Stimulated activated CD8-positive, alpha-beta memory T cell treated with anti-CD3 and anti-CD28 coated beads, Interleukin-15, amount 100 ng/mL, for 24 hours (primary cell): ENCODE measurements at places on chromosomes 16 and 17.

DNA sequence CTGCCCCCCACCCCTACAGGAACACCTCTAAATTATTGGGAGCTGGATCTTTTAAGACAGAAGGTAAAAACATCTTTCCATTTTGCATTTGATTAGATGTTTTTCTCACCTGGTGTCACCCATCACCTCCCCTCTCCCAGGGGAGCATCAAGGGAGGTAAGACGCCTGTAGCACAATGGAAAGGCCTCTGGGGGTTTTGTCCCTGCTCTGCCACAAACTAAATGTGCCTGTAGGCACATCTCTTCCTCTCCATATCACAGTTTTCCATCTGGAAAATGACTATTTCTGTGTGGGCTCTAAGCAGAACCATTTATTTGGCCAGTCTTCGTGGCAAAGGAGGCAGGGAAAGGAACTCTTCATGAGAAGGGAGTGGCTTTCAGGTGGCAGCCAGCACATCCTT, 76.6 kb downstream of the GNAO1 start:
- no peak for DNase-seq

- no peak for DNase-seq
Measured at GRCh38 chr16:75193265-75193650, 13.7 kb downstream of the CTRB2 start.

DNA sequence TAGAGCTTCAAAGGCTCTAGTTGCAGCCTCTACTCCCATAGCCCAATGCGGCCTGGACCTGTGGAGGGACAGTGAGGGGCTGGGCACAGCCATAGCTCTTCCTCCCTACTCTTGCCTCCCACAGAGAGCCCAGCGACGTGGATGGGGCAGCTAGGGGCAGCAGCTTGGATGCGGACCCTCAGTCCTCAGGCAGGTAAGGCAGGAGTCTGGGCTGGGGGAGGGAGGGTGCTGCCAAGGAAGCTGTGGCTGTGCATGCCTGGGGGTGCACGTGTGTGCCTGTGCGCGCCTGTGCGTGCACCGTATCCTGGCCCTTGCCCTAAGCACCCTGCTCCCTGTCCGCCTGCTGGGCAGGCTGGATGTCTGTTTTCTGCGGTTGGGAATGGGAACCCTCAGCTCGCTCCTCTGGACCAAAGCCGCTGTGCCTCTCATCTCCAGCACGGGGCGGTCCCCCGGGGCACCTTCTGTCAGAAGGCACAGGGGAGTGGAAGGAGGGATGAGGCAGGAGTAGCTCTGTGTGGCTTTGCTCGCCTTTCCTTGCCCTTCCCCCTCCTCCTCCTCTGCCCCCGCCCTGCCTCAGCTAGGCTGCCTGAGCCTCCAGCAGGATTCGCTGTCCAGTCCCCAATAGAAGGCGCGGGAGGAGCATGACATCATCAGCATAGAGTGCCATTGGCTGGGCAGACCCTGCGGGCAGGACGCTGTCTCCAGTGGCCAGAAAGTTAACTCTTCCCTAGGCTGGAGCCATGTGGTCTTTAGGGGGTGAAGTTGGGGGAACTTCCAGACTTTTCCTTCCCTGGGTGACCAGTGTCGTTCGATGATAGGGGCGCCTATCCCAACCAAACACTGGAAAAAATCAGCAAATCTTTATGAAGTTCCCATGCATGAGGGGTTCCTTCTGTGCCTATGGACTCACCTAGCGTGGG, 797 bp downstream of the PRCD start:
- no peak for DNase-seq

- DNase-seq = no peak
Measured at GRCh38 chr17:3554440-3554839, 3.2 kb downstream of the TRPV3 start.

DNA sequence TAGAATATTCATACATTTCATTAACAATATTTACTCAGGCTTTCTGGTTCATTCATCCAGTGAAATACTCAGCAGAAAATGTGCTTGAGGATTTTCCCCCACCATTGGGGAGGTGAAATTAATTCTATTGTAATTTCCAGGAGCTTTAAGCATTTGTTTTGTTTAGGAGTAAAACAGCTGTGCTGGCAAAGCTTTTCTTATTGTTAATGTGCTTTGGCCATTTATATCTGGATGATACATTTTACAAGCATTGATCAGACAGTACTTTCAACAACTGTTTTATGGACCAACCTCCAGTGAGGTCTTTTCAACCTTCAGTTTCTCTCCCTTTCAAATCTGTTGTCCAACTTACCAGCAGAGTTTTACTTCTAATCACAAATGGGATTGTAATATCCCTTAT, 672.4 kb downstream of the CDH11 start:
- no peak for DNase-seq

- DNase-seq = no peak
Measured at GRCh38 chr16:77724174-77724573, 1.9 kb downstream of the NUDT7 start.

DNA sequence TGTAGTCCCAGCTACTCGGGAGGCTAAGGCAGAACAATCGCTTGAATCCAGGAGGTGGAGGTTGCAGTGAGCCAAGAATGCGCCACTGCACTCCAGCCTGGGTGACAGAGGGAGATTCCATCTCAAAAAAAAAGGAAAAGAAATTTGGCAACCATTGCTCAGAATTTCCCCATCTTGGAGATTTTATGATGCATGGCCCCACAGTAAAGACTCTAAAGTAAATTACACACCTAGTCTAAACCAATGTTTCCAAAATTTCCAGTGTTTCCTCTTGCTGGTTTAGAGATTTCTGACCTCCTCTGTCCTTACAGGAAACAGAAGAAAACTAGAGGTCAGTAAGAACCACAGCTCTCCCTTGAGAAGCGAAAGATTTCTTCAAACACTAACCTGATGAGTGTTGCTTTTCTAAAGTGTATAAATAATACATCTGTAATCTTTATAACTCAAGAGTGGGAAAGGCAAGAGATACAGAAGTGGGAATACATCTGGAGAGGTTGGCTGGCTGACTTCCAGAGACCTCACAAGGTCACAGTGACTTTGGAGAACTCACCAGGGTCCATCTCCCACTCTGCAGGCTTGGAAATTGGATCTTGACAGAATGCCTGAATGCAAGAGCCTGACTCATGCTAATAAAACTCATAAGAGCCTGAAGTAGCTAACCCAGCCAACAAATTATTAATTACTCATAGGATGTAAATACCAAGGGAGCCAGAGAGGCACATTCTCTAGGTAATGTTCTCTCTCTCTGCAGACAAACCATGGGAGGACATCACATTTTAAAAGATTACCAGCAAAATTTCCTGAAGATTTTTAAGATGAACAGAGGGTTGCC, 8.8 kb downstream of the ADAT1 start:
- no peak for DNase-seq

GRCh38 chr16:89623511-89624261, 10.2 kb downstream of the DPEP1 start:
- DNase-seq = no peak

DNA sequence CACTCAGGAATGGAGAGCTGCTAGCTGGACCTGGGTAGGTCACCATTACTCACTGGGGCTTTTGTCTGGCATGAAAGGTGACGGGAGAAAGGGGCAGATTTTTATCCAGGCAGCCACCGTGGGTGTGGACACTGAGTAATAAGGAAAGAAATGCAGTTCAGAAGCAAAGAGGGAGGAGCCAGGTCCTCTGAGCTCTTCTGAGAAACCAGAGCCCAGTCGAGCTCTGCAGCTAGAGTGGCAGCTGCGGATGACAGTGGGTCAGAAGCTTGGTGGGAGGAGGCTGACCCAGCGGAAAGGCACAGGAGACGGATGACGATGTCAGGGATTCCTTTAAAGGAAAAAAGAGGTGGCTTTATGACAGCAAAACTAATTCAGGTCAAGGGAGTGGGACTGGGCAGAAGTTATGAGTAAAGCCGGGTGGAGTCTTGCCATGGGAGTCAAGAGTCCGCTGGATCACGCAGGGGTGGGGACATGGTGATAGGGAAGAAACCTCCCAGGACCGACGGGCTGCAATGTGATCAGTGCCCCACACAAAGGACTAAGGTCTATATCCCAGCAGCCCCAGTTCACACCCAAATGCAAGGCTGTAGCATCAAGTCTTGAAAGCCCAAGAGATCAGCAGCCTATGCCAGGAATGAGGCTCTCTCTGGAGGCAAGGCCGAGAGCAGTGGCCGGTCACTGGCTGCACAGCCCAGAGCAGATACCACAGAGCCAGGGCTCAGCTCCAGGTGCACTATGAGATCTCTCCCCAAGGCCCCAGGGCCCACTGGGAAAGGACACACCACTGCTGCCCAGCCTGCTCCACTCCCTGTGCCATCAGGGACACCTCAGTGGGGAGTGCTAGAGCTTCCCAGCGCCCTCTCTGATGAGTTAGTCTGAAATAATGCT, 6.3 kb upstream of the MNT start:
- no peak for DNase-seq

DNA sequence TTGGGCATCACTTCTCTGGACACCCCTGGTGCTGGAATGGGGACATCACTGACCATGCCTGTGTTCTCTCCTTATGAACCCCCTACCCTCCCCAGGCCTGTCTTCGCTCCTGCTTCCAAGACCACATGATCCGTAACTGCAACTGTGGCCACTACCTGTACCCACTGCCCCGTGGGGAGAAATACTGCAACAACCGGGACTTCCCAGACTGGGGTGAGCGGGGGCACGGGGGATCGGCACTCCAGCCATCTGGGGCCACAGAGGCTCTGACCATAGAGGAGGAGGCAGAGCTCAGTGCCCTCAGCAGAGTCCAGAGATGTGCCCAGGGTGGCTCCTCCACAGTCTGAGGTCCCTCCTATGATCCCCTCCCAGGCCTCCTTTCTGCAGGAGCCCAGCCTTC, 73.5 kb downstream of the SCNN1B start:
- no peak for DNase-seq

DNA sequence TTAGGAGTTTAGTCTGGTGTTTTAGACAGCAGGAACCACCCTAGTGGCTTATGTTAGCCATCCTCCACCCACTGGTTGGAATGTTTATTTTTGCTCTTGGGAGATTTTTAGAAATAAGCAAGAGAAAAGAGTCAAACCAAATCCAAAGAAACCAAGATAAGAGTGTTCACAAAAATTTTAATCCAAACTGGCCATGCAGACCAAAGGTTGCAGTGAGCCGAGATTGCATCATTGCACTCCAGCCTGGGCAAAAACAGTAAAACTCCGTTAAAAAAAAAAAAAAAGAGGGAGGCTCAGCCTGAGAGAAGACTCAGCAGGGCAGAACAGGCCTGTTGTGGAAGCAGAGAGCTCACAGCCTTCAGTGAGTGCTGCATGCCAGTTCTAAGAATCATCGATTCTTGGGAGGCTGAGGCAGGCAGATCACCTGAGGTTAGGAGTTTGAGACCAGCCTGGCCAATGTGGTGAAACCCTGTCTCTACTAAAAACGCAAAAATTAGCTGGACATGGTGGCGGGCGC, 12.2 kb upstream of the C16orf54 start:
- DNase-seq = no peak

- DNase-seq = no peak
Measured at GRCh38 chr16:1651094-1651973, 26.7 kb upstream of the JPT2 start.

DNA sequence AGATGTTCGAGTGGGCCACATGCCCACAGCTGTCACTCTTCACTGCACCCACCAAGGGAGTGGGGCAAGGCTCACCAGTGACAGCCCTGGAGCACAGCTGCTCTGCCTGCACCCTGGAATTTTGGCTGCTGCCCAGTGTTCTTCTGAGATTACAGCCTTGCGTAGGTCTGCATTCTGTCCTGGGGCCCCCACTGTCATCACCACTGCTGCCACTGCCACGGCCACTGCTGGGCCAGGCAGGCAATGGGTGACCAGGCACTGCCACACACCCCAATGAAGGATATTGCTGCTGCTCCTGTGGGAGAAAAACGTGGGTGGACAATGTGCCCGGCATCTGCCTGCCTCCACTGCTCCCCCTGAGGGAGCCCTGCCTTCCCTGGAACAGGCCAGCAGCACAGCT, 1717.0 kb downstream of the TP53TG3F start:
- DNase-seq = no peak

DNA sequence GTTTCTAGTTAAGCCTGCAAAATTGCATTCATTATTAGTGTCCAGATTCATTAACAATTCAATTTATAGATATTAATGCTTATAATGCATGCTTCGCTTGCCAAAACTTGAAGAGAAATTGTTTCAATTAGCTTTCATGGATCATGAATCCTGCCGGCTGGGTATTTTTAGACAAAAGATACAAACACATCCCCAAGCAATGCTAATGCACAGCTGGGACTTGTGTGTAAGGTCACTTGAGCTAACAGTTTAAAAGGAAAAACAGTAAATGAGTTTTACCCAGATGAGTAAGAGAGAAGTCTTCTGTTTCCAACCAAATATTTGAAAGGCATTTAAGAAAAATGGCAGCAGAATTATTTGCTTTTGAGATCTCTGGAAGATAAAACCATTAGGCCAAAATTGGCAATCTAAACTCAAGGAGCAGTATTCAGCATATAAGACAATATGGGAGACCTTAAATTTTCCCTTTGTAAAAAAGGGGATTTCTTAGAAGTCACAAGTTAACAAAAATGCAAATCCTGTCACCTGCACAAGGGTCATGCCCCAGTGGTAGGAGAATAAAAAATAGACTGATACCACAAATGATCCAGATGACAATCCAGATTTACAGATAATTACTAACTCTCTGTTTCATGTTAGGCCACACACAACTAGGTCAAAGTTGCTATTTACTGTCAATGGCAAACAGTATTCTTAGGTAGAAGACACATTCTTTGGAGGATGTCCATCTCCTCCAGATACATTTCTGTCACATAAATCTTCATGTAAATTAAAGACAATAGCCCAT, 418.4 kb upstream of the PMFBP1 start:
- no peak for DNase-seq

GRCh38 chr16:83630979-83631378, 176.8 kb upstream of the HSBP1 start:
- DNase-seq = no peak

DNA sequence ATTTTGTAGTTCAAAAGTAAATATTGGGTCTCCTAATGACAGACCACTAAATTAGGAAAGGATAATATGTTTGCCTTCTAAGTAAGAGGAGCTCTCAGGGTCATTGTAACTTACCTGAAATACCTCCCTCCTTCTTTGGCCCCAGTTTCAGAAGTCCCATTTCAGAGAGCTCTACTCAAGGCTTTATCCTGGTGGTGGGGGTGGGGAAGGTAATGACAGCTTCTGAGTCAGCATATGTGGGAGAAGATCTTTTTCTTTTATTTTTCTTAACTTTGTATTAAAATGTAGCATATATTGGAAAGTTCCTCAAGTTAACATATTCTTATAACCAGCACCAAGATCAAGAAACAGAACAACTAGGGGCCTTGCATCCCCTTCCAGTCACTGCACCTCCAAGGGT, 16.9 kb upstream of the GINS3 start:
- DNase-seq = no peak

DNA sequence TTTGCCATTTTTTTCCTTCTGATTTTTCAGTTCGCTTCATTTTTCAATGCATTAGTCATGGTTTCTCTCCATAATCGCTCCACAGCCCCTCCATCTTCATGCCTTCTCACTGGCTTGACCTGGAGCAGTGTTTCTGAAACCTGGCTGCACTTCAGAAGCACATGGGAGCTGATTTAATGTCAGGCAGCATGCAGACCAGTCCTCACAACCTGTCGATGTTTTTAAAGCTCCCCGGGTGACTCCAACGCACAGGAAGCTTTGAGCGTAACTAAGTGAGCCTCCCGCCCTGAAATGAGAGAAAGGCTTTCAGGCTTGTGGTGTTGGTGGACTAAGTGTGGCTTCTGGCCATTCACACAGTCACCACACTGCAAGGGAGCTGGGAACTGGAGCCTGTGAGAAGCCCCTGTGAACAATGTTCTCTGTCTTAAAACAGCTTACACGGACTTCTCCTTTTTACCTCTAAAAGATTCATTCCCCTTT, 16.8 kb upstream of the DRG2 start:
- DNase-seq = no peak
